NCI-H1417 (cell line): ENCODE measurements at places on chromosomes 13 and 19.
A peak's percentile ranks its signal among the peaks of the same experiment; 100 is the strongest.

DNA sequence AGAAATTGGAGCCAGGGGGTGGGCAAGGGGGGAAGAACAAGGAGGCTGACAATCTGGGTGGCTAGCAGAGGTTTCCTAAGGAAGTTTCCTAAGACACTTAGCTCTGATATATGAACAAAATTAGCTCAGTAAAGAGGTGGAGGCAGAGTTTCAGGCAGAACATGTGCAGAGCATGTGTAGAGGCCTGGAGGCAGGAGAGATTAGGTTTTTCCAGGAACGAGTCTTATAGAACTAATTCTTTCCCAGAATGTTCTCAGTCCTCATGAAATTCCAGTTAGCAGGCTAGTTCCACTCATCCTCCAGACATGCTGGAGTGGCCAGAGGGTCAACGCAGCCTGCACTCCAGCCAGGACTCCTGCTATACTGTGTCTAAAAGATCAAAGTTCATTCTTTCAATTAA lies 184.7 kb downstream of the LACC1 start:
- no peak for DNase-seq

DNA sequence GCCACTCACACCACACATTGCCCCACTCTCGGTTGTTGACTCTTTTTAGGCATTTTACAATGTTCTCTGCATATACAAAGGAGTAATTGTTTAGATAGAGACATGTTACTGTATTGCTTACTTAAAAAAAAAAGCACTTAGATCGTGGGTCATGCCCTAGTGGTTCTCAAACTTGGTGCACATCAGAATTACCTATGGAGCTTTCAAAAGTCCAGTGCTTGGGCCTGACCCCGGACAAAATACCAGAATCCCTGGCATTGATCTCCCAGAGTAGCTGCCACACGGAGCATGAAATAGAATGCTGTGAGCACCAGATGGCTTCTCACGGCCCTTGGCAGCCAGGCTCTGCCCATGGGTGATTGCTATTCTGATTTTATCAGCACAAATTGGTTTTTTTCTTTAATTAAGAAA lies 20.0 kb downstream of the ACP7 start:
- DNase-seq, result no peak

- DNase-seq, result no peak
Observed at GRCh38 chr13:45817833-45818232, 33.7 kb downstream of the SIAH3 start.

DNA sequence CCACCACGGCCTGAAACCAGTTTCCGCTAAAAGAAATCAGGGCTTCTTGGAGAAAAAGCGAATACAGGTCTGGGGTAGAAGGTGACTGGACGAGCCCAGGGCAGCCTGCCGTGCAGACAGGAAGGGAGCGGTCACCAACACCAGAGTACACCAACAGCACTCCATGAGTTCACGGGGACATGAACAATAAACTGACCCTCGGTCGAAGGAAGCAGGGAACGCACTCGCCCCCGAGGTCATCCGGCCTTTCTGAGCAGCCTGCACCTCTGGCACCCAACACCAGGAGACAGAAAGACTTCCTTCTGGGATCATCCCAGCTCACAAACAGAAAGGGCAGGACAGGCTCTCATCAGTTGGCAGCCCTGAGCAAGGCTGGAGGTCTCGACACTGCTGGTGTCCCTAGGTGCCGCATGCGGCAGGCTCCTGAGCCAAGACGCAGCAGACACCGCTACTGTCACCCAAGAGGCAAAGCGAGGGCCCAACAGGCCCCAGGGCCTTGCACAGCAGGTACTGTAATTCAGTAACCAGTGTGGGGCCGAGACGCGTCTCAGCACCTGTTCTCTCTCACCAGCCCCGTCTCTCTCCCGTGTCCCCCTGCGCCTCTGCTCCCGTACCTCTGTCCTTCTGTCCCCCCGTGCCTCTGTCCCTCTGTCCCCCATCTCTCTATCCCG lies 18.0 kb downstream of the DCUN1D2 start:
- DNase-seq, result no peak

DNA sequence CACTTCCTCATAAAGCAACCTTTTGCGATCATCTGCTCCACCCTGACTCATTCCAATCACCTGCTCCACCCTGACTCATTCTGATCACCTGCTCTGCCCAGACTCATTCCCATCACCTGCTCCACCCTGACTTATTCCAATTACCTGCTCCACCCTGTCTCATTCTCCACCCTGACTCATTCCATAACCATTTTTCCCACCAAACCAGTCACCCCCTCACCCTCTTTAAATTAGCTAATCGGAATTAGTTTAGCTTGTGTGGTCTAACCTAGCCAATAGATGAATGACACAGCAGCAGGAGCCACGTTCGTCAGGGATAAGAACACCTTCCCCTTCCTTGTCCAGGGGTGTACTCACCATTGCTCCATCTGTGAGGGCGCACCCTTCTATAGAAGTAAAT lies 134.0 kb downstream of the COG6 start:
- DNase-seq, result no peak

GRCh38 chr13:112619730-112620631 lies 32.0 kb upstream of the TUBGCP3 start:
- peak; percentile 94 for DNase-seq

- DNase-seq, result no peak
Observed at GRCh38 chr13:111080642-111081041, 34.5 kb upstream of the ARHGEF7 start.

DNA sequence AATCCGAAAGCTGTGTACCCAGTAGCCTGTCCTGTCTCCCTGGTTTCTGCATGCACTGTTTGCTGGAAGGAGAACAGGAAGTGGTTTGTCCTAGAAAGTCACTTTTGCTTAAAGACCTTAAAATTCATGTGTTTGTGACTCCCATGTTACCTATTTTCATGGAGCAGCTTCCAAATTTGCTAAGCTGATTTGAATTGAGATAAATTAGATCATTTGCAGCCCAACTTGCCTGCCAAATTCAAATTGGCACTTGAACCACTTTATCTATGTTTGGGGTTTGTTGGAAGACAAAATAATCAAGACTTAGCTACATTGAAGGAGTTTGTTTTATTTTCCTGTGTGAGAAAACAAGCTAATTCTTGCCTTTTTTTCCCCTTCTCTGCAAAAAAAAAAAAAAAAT lies 532.5 kb downstream of the DIAPH3 start:
- DNase-seq, result peak; percentile 40

GRCh38 chr13:114034481-114034891 lies 60.6 kb upstream of the C13orf46 start:
- no peak for DNase-seq

- DNase-seq, result no peak
Observed at GRCh38 chr19:49749771-49750170, 13.3 kb downstream of the TSKS start.

- DNase-seq, result peak; percentile 80
Observed at GRCh38 chr19:43784981-43785808, 4.4 kb upstream of the KCNN4 start.

DNA sequence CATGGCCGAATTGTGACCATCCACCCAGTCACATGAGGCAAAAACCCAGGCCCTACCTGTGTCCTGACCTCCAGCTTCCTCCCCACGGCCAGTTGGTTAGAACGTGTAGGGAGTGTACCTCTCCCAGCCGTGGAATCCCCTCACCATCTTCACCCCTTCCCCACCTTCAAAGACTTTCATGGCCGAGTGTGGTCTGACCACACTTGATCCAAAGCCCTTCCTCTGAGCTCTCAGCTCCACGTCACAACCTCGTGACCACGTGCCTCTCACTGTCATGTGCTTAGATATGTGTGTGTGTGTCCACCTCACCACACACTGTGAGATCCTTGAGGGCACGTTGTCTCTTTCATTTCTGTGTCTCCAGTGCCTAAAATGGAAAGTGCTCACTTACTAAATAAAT lies 48.6 kb upstream of the UBE2L5 start:
- DNase-seq, result no peak

- no peak for DNase-seq
Observed at GRCh38 chr19:47120470-47121067, 7.0 kb upstream of the ZC3H4 start.

- DNase-seq, result no peak
Observed at GRCh38 chr13:50712456-50712855, 131.0 kb downstream of the DLEU7 start.

DNA sequence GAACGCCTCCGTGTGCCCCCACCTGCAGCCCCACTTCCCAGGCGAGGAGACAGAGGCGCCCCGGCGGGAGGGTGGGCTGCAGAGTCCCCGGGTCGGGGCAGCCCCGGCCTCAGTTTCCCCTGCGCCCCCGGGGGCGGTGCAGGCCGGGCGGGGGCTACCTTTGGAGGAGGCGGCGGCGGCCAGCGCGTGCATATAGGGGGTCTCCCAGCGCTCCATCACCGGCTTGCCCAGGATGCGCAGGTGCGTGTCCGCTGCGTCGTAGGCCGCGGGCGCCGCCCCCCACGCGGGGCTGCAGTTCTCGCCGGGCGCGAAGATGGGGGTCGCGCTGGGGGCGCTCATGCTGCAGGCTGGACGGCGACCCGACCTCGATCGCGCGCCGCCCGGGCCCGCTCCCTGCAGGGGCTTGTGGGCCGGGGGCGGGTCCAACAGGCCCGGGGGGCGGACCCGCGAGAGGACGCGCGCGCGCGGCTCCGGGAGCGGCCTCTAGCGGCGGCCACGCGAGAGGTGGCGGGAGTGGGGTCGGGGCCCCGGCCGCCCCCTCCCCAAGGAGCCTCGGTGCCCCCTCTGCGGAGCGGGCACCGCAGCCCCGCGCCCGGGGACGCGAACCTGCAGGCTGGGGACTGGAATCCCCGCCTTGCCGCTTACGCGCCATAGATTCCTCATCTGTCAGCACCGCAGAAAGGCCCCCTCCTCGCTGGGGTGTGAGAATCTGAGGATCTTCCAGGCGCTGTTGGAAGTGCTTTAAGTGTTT lies at the start of gene GAMT:
Gene GAMT (minus strand): TSS at position 405 of the 751 bp plus-strand sequence. CDS start 66 bp downstream, at position 339.
- DNase-seq, result peak; percentile 71

GRCh38 chr13:45468635-45469034 lies 3.9 kb downstream of the COG3 start:
- no peak for DNase-seq

DNA sequence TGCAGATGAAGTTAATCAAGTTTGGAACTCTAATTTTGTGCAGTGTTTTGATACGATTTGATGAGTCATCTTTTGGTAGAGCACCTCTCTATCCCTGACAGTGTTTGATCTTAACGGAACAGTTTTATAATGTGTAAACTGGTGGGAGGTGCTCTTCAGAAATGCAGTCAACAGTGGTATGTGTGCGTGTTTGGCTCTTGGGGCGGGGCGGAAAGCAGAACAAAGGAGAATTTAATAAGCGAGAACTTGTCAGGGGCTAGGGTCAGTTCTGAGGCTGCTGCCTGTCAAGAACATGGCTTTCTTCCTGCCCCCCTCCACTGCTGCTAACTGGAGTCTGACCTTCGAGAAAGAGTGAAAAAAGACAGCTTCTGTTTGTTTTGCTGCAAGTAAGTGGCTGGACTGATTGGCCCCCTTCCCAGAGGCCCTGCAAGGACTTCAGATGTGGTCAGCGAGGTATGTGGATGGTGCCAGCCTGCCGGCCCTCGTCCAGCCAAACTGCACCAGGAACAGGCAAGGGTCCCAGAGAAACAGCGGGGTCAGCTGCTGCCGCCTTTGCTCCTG lies 40.8 kb downstream of the BBC3 start:
- no peak for DNase-seq

- no peak for DNase-seq
Observed at GRCh38 chr19:18219911-18220631, 6.2 kb downstream of the PDE4C start.

DNA sequence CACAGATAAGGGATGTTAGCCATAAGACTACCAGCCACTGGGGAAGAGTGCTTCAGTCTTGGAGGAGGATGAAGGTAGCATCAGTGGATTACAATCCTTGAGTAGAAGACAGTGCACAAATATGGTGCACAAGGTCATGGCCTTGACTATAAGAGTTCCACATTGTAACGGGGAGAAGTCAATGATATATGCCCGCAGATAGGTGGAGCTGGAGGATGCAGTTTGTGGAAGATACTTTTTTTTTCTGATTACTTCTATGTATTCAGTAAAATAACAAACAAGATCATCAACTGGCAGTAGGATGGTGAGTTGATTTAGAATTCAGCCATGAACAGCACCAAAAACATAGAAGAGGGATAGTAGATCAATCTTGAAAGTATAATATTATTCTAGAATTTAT lies 926.8 kb upstream of the MIR17HG start:
- no peak for DNase-seq

DNA sequence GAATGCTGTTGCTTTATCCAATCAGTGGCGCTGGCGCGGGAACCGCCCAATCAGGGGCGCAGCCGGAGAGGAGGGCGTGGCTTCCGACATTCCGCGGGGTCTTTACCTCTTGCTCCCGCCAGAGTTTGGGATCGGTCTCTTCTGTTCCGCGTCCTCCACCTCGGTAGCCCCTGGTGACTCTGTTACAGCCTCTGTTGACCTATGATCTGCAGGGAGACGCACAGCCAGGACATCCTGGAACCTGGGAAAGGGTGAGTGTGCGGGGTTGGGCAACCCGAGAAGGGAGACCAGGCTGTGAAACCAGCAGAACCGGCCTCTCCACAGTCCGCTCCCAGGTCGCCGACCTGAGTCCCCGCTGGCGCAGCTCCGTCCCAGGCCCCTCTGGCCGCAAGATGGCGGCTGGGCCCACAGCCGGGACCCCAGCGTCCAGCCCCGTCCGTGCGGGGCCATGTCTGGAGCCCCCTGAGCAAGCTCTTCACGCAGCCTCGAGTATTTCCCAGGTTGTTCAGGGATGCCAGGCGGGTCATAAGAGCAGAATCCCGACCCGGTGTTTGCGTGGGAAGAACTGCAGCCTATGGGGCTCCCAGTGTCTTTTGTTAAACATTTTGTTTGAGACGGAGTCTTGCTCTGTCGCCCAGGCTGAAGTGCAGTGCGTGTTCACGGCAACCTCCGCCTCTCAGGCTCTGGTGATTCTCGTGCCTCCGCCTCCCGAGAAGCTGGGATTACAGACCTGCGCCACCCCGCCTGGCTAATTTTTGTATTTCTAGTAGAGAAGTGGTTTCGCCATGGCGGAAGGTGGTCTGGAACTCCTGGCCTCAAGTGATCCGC lies 4.4 kb upstream of the ZNF681 start:
- peak; percentile 91 for DNase-seq

- no peak for DNase-seq
Observed at GRCh38 chr13:28179974-28180373, 41.6 kb downstream of the PAN3 start.

GRCh38 chr19:29858621-29859020 lies 46.8 kb downstream of the CCNE1 start:
- DNase-seq, result no peak

GRCh38 chr13:75415694-75416093 lies 66.3 kb downstream of the TBC1D4 start:
- no peak for DNase-seq
